Calu3 (cell line): ENCODE measurements at places on chromosomes 2 and 18. TPM values are rescaled to one million over a fixed set of nuclear protein-coding genes. Genes with fewer than 3 reads are reported as not detected.

Gene DYNAP
- not detected in 2 replicates for total RNA-seq

Gene MPV17
- 77.4 and 84.5 TPM in 2 replicates for total RNA-seq

Gene CEP192
- 39.2 and 41.3 TPM in 2 replicates for total RNA-seq

Gene GALNT14
- 50.3 and 61.9 TPM in 2 replicates for total RNA-seq

Gene CNDP2
- 279 and 312 TPM in 2 replicates for total RNA-seq

Gene AMER3
- not detected in 2 replicates for total RNA-seq

Gene C2orf80
- not detected in 2 replicates for total RNA-seq

Gene PTPRN
- not detected in 2 replicates for total RNA-seq

Gene GNAL
- 0.61 and 1.2 TPM in 2 replicates for total RNA-seq

Gene GPR35
- 40.3 and 49.4 TPM in 2 replicates for total RNA-seq

Gene INHBB
- total RNA-seq: not detected in 2 replicates
